ENCODE measurements at places on chromosomes 2 and 18.

GRCh38 chr2:8797682-8798081 is 39.7 kb downstream of the KIDINS220 start:
- no peak for DNase-seq

GRCh38 chr2:110871637-110872036 is 139.3 kb downstream of the ACOXL start:
- DNase-seq = no peak

GRCh38 chr2:68835621-68836020 is 35.6 kb downstream of the BMP10 start:
- no peak for DNase-seq

- no peak for DNase-seq
Observed at GRCh38 chr18:63480476-63480875, 3.7 kb downstream of the SERPINB5 start.

DNA sequence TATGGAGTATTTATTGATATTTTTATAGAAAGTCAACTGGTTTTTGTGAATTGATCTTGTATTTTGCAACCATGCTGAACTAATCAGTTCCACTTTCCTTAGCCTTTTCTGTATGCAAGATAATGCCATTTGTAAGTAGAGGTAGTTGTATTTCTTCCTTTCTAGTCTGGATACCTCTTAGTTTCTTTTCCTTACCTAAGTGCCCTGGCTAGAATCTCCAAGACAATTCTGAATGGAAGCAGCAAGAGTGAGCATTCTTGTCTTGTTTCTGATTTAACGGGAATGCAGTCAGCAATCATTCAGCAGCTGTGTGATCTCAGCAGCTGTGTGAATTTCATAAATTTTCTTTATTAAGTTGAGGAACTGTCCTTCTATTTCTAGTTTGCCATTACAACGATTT is 73.4 kb downstream of the NRXN1 start:
- no peak for DNase-seq

DNA sequence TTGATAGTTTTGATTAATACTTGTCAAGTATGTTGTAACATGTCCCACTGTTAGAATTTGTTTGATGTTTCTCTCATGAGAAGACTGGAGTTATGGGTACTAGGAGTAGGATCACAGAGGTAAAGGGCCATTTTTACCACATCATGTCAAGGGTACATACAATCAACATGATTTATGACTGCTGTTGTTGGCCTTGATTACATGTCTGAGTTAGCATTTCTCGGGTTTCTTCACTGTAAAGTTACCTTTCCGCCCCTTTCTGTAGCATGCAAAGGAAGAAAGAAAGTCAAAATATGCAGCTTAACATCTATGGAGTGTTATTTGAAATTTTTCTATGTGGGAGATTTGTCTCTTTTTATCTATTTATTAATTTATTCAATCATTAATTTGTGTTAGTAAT is 1456.4 kb downstream of the SUCLG1 start:
- no peak for DNase-seq

DNA sequence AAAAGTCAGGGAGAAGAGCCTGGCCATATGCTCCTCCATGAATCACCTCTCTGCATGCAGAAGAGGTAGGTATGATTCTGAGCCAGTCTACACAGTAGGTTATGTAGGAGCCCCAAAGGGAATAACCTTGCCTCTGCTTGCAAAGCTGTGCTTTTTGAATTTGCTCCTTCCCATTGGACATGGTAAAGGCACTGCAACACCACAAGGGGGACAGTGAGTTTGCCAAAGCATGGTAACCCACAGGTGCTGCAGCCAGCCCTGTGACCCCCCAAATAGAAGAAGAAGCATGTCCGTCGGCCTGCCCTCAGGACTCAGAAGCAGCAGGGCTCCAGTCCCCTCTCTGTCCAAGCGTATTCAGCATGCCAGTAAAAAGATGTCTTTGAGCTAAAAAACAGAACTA is 51.0 kb upstream of the BCL2L11 start:
- DNase-seq = no peak

DNA sequence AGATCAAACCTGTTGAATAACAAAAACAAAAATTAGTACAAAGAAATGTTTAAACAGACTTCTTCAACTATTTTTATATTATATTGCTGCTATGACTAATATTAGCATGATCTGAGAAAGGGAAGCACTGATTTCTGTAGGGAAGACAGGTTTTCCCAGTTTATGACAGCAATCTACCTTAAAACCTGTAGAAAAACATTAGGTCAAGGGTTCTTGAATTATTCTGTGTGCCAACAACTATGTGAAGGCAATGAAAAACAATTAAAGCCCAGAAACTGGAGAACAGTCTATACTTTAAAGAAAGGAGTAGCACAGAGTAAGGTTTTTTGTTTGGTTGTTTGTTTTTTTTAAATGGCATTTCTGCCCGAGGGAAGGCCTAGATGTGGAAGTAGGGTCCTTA is 23.3 kb downstream of the PUM2 start:
- DNase-seq = no peak

GRCh38 chr18:22728016-22728415 is 205.1 kb upstream of the RBBP8 start:
- DNase-seq = no peak

DNA sequence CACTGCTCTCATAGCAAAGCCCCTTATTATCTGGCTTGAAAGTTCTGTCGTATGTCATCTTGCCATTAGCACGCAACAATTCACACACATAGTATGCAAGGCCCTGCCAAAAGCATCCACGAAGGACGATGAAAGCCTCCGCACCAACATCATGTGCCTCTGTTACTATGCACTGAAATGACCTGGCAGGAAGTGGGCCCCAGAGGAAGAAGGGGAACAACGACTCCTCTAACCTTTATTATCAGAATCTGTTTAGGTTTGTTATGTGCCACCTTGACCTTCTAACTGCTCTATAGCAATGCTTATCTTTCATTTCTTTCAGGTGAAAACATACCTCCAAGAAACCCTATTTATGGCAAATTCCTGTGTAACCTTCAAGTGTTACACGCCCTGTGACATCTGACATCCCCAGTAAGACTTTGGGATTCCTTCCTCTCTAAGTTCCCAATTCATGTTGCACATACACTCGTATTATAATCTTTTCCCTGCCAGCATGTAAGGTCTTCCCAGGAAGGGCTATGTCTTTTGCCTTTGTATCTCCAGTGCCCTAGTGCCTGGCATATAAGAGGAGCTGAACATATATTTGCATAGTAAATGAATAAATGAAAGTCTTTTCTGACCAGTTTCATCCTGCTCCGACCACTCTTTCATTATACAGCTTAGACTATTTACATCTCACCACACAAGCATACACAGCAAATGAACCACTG is 7.0 kb upstream of the NDUFV2 start:
- peak; percentile 70 for DNase-seq

- DNase-seq = no peak
Observed at GRCh38 chr2:99852956-99853355, 289.4 kb downstream of the AFF3 start.

- no peak for DNase-seq
Observed at GRCh38 chr2:45794134-45794617, 142.7 kb downstream of the PRKCE start.

DNA sequence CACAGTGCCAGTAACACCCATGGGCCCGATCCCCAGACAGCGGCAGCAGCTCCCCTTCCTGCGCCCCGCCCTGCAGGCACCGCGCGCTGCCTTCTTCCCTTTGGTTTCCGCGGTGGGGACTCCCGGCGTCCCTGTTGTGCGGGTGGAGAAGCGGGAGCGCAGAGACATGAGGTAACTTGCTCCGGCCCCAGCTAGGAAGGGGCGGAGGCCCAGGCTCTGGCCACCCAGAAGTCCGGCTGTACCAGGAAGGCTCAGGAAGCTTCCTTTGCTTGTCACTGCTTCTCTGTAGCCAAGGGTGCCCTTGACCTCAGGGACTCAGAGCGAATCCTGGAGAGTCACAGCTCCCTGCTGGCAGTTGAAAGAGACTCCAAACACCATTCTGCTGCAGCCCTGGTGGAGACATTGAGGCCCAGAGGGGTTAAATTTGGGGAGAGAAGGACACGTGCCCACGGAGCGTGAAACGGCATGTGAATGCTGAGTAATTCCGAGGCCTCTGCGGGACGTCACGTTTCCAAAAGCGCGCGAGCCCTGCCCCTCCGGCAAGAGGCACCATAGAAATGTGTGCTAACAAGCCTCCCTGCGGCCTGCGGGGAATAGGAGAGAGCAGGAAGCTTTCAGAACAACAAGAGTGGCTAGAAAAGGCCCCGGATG is 6.7 kb upstream of the ADCY3 start:
- DNase-seq = peak; percentile 23

DNA sequence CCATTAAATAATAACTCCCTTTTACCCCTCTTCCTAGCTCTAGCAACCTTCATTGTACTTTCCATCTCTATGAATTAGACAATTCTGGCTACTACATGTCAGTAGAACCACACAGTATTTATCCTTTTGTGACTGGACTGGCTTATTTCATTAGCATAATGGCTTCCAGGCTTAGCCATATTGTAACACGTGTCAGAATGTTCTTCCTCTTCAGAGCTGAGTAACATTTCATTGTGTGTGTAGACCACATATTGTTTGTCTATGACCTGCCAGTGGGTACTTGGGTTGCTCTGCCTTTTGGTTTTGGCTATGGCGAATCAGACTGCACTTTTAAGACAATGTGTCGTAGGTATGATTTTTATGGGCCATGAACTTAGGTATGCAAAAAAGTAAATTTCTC is 20.9 kb downstream of the TSN start:
- no peak for DNase-seq

DNA sequence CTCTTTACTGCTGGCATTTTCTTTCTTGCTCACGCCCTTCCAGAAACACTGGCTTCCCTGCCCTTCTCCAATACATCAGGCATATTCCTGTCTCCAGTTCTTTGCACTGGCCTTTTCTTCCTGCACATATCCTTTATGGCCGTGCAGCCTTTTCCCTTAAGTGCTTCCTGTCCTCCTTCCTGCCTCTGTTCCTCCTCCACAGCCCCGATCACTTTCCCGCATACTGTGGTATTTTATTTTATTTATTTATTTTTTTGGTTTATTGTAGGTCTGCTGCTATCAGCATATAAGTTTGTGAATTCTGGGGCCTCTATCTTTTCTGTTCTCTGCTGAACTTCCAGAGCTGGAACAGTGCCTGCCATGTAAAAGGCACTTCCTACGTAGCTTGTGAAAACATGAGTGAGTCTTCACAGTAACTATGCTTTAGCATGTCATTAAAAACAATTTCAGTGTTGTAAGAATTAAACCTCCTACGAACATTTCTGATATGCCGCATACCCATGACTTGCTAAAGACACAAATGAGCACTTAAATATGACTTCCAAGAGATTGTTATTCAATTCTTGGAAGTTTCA is 289.1 kb downstream of the TRIB2 start:
- no peak for DNase-seq

- peak; percentile 43 for DNase-seq
Observed at GRCh38 chr2:106159866-106160785, 34.0 kb downstream of the UXS1 start.

DNA sequence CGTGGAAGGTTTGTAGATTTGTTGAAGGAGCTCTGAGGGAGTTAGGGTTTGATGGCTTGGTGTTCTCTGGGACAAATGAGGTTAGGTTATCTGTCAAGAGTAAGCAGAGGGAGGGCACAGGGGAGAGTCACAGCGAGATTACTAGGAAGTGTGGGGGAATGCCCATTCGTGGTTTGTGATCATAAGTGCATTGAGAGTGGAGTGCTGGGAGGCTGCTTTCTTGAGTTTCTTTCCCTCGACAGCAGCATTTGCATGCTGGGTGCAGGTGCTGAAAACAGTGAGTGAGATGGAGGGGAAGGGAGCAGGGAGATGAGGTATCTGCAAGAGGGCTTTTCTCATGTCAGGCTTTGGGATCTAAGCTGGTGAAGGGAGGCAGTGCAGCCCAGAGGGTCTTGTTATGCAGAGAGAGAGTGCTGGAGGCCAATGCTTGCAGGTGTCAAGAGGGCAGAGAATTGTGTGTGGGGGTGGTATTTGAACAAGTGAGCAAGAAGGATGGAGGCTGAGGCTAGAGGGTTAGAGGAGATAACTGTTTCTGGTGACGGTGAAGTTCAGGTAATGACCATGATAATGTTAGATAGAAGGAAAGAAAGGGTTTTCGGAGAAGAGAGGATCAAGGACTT is 8.8 kb downstream of the RALB start:
- no peak for DNase-seq

- DNase-seq = no peak
Observed at GRCh38 chr2:99710721-99711120, 220.9 kb upstream of the REV1 start.

DNA sequence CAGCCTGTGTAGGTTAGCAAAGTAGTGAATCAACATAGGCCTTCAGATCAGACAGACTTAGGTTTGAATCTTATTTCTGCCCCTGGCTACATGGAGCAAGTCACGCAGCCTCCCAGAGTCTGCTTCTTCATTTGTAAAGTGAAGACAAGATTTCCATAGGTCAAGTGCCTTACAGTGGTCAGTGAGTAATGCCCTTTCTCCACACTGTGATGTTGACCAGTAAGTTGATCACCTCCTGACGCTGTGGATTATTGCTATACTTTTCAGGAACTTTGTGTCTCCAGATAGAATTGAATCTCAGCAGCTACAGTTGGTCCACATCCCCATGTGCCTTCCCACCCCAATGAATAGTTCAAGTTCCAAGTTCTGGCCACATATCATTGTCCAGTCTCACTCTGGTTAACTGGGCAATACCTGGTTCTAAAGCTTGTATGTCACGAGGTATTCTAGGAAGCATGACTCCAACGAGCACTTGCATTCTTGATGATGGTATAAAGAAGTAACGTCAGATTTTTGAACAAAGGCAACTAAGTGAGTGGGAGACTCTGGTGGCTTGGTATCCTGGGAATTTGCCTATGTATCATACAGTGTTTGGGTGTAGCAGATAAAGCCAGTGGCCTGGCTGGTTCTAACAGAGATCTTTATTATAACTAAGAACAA is 2.1 kb upstream of the CLIP4 start:
- no peak for DNase-seq

- no peak for DNase-seq
Observed at GRCh38 chr18:57831597-57832377, 28.7 kb upstream of the ATP8B1 start.

DNA sequence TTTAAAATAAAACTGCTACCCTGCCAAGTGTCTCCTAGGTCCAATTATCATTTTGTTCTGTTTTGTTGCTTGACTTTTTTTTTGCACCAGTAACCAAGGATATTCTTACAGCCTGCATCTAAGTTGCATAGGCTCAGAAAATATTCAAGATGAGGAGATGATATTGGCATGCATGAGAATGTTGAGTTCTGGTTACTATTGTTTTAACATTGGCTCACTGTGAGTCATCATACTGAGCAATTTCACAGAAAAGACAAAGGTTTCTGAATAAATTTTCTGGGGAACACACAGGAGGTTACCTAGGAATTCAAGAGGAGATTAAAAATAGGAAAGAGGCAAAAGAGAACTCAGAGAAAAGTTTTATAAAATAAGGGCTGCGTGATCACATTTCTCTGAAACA is 84.8 kb upstream of the POU3F3 start:
- DNase-seq = no peak

- DNase-seq = no peak
Observed at GRCh38 chr2:232883116-232883721, 13.2 kb downstream of the SNORC start.

GRCh38 chr2:26462100-26462499 is 15.8 kb downstream of the OTOF start:
- no peak for DNase-seq
